Forelimb muscle (tissue), 1 donor: ENCODE measurements at places on chromosomes 16 and 17. TPM values are rescaled to one million over a fixed set of nuclear protein-coding genes. Genes with fewer than 3 reads are reported as not detected.

- no peak for DNase-seq
Observed at GRCh38 chr17:57106836-57107497, 21.9 kb downstream of the AKAP1 start.

DNA sequence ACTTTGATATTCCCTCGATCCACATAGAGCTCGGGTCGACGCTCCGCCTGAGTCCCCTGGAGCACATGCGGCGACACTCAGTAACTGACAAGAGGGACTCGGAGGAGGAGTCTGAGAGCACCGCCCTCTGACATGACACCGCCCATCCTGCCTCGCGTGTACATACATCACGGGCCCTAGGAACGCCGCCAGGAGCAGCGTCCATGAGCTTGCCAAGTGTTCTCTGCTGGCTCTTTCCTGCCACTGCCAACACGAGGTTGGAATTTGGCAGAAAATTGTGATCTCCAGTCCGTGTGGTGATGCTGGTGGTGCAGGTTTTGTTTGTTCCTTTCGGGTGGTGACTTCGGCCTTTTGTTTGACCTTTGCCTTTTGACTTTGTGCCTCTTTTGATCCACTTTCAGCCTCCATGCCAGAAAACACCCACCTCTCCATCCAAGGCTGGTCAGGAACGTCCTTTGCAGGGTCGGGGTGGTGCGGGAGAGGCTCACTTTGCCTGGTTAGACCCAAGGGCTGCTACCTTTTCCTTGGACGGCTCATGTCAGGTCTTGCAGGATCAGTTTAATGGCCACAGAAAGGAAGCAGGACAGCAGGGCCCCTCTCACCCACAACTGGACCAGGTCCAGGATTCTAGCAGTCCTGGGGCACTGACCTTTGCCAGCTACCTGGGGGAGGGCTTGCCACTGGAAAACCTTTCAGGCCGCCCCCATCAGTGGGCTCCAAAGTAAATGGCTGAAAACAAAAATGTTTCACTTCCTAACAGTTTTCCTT, 27.6 kb downstream of the ELAC2 start:
- no peak for DNase-seq

GRCh38 chr16:55728797-55729196, 73.0 kb downstream of the SLC6A2 start:
- no peak for DNase-seq

DNA sequence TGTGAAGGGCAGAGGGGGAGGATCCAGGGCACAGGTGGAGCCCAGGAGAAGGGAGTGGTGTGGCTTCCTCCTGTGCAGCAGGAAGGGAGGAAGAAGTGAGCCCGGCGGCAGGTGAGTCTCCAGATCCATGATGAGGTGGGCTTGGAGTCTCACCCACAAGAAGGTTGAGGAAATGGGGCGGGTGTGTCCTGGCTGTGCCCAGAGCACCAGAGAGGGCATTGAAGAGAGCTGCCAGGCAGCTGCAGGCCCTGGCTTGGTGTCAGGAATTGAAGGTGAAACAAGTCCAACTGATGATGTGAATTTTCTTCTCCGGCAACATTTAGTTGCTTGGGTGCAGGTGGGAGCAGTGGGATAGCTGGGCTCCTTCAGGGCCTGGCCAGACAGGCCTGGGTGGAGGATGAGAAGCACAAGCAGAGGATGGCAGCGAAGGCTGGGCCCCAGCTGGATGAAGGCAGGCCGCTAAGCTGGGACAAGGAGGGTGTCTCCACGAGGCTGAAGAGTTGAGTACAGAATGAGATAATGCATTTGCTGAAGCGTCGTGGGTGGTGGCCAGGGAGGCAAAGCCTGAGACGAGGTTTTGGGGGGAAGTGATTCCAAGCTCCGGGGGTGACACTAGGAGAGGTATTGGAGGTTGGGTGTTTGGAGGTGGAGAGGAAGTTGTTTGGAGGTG, 18.3 kb downstream of the NT5M start:
- DNase-seq: no peak

DNA sequence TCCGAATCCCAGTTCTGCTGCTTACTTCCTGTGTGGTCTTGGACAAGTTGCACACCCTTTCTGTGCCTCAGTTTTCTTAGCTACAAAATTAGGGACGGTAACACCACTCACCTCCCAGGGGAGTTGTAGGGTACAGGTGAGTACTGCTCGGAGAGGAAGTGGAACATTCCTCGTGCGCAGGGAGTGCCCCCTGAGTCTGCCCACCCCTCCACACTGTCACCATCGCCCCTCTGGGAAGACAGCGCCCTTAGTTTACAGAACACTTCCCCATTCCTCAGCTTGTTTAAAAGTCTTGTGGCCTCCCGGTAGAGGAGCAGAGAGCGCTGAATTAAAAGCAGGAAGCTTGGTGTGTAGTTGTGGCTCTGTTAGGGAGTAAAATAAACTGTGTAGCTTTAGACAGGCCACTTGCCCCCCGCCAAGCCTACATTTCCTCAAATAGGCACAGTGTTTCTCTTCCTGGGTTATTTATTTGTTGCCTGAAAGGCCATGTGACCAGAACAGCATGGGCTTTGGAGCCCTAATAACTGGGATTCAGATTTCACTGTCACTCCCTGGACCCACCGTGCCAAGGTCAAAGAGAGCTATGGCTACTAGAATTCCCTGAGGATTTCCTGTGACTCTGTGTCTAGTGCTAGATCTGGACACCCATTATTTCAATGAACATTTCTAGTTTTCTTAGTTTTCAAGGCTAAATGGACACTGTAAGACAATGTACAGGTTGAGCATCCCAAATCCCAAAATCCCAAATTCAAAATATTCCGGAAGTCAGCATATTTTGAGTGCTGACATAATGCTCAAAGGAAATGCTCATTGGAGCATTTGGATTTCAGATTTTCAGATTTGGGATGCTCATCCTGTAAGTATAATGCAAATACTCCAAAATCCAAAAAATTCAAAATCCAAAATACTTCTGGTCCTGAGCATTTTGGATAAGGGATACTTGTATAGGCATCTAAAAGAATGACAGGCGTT, 372.5 kb downstream of the SNX29 start:
- no peak for DNase-seq

GRCh38 chr17:42016411-42016831, 818 bp downstream of the DNAJC7 start:
- DNase-seq: no peak

DNA sequence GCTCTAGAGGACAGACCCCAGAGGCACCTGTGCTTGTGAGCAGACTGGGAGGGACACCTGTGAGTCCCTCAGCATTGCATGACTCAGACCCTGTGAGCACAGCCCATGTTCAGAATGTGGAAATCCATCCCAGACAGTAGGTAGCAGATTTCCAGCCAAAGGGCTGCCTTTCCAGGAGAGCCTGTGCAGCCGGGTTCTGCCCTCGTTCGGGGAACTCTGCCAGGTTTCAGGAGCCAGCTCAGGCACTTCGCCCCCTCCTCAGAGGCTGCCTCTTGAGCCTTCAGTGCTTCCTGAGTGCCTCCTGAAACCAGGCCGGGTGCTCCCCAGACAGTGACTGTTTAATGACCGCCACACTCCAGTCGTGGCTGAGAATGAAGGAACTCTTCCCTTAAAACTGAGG, 23.3 kb upstream of the SDR42E2 start:
- DNase-seq: no peak

- DNase-seq: no peak
Observed at GRCh38 chr16:31467151-31467773, 4.7 kb upstream of the TGFB1I1 start.

DNA sequence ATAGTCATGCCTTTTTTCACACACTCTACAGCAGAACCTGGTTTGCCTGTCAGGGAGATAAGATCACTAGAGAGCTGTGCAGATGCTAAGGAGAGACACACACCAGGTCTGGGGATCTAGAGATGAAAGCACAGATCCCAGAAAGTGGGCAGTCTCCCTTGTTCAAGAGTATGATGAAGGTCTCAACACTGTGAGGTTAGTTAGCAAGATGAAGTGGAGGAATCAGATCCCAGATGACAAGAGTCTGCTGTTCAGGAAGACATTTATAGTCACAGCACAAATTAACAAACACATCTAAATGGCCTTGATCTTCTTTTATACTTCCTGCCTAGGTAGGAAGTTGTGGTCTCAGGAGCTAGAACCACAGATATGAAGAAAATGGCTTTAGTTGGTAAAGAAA, 23.4 kb upstream of the SKAP1 start:
- DNase-seq: no peak

- DNase-seq: no peak
Observed at GRCh38 chr16:75073545-75074303, 42.9 kb downstream of the LDHD start.

DNA sequence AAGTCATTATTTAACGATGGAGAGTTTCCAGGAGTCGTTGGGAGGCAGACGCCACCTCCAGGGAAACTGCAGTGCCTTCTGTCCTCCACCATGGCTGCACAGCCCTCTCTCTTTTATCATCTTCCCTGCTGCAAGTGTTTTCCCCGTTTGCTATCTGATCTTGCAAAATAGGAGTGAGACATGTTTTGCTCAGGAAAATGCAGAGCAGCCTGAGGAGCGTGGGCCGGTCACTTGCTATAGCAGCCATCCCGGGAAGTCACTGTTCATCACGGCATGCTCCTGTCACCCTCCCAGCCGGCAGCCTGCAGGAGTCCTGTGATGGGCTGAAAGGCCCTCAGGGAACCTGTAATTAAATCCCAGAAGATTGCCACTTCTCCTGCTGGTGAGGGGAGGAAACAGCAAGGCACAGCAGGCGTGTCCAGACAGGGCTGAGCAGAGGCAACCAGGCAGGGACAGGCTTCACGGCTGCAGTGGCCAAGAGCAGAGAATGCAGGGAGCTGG, 143.1 kb downstream of the GSG1L start:
- DNase-seq: no peak

DNA sequence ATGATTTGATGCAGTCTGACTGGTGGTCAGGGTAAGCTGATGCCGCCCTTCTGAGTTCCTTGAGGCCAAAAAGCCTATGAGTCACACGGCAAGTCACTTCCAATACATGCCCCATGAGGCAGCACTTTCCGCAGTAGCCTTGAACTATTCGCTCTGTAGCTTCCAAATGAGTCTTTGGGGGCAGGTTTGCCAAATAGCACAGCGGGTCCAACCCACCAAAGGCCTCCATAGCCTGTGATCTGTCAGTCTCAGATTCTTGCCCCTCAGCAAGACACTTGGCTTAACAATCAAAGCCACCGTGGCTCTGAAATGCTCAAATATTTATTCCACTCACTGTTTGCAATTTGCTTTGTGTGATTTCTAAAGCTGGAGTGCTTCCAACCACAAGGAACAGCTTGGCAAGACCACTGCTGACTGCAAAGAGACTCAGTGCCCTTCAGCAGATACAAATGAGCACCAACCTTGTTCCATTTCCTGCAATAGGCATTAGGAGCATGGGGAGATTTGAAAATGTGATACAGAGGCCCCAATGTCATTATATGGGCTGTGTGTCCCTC, 45.4 kb downstream of the CLEC19A start:
- no peak for DNase-seq

DNA sequence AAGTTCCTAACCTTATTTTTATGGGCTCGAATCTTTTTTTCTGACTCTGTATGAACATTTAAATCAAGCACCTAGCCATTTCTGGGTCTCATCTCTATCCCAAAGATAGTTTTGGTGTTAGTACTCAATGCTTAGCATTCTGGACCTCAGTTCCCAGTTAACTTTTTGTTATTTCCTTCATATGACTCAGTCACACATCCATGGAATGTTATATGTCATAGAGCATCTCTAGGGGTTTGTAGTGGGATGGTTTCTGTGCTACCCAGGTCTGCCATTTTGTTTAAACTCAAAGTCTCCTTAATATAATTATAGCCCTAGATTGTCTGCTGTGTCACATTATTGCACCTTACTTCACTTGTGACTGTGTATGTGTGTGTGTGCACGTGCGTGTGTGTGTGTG, 90.1 kb downstream of the EFCAB13 start:
- DNase-seq: no peak

DNA sequence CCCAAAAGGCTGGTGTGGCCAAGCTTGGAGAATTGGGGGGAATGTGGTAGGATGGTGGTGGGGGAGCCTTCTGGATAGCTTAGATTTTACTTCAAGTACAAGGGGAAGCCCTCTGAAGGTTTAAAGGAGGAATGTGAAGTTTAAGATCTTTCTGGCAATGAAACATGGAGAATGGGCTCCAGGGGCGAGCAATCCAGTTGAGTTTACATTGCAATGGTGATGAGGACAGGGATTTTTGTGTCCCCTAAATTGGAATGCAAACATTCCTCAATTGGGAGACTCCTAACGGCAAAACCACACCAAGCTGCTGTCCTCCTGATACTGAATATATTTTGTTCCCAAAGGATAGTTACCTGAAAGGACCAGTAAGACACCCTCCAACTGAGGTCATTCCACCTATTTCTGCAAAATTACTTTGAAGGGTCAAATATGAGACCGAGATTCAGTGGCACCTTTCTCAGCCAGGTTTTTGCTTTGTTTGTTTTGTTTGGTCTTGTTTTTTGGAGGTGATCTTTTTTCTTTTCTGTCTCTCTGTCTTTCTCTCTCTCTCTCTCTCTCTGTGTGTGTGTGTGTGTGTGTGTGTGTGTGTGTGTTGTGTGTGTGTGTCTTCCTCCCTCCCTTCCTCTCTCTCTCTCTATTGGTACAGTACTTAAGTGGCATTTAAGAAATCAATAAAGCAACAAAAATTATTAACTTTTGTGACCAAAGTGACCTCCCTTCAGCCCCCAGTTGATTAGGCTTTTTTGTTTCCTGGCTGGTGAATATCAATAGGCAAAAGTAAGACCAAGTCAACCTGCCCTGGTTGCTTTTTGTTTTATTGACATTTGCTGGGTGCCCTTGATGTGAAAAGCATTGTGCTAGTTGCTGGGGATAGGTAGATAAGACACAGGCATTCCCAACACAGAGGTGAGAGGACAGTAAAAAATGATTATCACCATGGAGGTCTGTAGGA, 16.4 kb upstream of the TAT start:
- no peak for DNase-seq

GRCh38 chr17:52227926-52228325, 69.4 kb upstream of the CA10 start:
- DNase-seq: no peak

DNA sequence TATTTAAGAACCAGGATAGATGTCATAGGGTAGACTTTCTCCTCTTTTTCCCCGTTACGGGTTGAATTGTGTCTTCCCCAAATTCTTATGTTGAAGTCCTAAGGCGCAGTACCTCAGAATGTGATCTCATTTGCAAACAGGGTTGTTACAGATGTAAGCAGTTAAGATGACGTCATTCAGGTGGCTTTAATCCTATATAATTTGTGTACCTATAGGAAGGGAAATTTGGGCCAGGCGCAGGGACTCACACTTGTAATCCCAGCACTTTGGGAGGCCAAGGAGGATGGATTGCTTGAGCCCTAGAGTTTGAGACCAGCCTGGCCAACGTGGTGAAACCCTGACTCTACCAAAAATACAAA, 99.5 kb upstream of the DHX40 start:
- no peak for DNase-seq

TVP23A gene
- 2.3 TPM for polyA plus RNA-seq

TMEM97 gene
- 17.7 TPM for polyA plus RNA-seq

OTOA gene
- 0.06 TPM for polyA plus RNA-seq

CNGB1 gene
- 0.03 TPM for polyA plus RNA-seq

MYOCD gene
- polyA plus RNA-seq: 0.70 TPM

SHBG gene
- polyA plus RNA-seq: 0.51 TPM

TP53TG3F gene
- polyA plus RNA-seq: not detected

ZNF205 gene
- polyA plus RNA-seq: 13.0 TPM

PLLP gene
- polyA plus RNA-seq: 1.1 TPM
